Cortex of kidney (tissue), 1 donor: ENCODE measurements at places on chromosomes 7 and 10.

- no peak for DNase-seq
Measured at GRCh38 chr10:4013651-4014121, 228.7 kb upstream of the KLF6 start.

GRCh38 chr10:35015843-35016408, 74.2 kb downstream of the CUL2 start:
- DNase-seq = no peak

- no peak for DNase-seq
Measured at GRCh38 chr7:25852211-25852938, 299.6 kb upstream of the NFE2L3 start.

DNA sequence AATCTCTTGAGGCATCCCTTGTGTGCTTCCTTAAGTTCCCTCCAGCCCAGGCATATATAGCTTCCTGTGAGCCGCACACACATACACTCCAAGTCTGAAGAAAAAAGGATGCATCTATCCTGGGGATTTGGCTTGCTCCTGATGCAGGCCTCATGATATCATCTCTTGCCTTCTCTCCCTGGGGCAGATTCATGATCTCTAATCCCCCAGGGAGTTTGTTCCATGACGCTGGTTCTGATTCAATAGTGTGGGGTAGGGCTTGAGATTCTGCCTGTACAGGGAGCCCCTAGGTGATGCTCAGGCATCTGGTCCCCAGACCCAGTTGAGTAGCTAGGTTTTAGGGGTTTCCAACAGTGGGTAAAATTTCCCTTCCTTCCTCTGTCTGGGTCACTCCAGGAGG, 1.5 kb downstream of the PON1 start:
- DNase-seq = no peak

GRCh38 chr7:46530081-46530750, 609.1 kb upstream of the IGFBP3 start:
- no peak for DNase-seq

DNA sequence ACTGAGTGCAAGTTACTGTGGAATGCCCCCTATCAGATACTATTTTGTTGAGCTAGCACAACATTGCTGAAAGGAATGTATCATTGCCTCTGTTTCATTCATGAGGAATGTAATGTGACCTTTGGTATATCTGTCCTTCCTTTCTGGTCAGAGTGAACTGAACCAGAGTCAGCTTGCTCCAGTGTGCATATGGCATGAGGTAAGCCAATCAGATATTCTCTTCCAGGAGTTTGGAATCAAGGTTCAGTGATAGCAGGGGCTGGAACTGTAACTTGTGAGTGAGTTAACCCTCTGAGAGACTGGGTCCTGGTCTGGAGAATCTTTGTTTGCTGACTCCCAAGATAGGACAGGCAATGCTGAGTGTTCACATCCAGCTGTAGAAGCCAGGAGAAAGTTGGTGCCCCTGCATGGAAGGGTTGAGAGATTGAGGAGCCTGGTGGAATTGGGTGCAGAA, 45.3 kb upstream of the OSBPL3 start:
- no peak for DNase-seq

DNA sequence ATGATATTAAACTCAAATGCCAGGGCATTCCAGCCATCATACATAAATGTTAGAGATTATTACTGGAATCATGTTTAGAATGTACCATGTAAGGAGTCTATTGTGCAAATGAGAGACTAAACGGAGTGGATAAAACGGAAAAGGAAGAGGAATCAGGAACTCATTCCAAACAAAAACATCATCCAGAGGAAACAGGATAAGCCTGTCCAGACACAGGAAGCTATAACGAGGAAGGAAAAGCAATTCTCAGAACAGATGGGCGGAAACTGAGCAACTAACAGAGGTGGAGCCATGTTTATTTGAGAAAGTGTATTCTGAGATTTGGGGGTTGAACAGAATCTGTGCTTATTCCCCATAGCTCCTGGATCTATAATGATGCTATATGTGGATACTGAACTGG, 52.3 kb upstream of the TRIM24 start:
- DNase-seq = no peak

GRCh38 chr10:69389827-69390490, 26.8 kb downstream of the TACR2 start:
- no peak for DNase-seq

DNA sequence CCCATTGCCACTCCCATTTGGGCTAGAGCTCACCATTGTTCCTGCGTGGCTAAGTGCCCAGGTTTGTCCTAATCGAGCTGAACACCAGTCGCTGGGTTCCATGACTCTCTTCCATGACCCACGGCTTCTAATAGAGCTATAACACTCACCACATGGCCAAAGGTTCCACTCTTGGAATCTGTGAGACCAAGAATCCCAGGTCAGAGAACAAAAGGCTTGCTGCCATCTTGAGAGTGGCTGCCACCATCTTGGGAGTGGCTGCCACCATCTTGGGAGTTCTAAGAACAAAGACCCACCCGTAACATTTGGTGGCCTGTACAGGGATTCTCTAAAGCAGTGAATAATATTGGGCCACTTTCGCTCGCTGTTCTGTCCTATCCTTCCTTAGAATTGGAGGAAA, 37.0 kb downstream of the AKR1B15 start:
- no peak for DNase-seq

GRCh38 chr7:47465191-47465590, 116.7 kb downstream of the TNS3 start:
- no peak for DNase-seq

- DNase-seq = no peak
Measured at GRCh38 chr7:3984456-3984855, 683.4 kb downstream of the SDK1 start.

DNA sequence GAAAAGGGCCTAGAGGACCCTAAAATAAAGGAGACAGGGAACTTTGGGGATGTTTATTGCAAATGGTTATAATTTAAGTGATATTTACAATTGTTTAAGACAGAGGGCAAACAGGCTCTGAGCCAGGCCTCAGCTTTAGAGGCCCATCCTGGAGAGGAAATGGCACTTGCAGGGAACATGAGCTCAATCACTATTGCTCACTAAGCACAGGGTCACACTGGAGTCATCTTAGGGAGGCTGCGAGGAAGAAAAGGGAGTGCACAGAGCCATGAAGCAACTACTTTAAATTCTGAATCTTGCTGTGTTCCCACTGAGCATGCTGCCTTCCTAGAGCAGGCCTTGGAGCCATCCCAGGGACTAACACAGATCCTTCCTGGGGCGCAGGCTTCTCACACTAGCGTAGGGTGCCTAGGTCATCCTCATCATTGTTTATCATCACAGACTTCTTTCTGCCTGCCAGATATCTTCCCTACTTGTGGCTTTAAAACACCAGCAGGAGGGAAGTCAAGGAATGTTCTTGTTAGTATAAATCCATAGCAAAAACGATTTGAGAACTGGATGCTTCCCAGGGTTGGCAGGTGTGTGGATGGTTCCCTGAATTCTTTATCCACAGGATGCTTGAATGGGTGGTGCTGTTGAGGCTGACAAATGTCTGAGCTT, 12.7 kb upstream of the DNAJB12 start:
- DNase-seq = no peak

- DNase-seq = no peak
Measured at GRCh38 chr7:47945261-47946015, 2.8 kb downstream of the PKD1L1 start.

DNA sequence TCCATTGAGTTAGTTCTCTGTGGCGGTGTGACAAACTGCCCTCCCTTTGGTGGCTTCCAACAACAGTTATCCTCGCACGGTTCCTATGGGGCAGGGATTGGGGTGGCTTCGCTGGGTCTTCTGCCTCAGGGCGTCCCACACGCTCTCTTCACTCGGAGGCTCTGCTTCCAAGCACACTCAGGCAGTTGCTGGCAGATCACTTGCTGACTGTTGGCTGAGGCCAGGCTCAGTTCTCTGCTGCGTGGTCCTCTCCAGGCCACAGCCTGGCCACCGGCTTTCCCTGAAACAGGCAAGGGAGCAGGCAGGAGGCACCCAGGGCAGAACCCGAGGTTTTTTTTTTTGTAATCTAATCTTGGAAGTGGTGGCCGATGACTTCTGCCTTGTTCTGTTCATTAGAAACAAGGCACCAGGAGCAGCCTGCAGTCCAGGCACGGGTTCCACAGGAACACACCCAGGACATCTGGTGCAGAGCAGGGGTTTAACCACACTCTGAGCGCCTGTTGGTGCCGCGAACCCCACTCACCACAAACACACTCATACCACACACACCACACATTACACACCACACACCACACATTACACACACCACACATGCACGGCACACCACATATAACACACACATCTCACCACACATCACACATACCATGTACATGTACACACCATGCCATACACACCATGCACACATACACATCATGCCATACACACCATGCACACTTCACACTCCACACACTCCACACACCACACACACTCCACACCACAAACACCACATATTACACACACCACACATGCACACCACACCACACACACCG, 112.2 kb downstream of the PTPN20 start:
- no peak for DNase-seq

GRCh38 chr7:75579899-75580298, 87.8 kb downstream of the SPDYE5 start:
- no peak for DNase-seq

DNA sequence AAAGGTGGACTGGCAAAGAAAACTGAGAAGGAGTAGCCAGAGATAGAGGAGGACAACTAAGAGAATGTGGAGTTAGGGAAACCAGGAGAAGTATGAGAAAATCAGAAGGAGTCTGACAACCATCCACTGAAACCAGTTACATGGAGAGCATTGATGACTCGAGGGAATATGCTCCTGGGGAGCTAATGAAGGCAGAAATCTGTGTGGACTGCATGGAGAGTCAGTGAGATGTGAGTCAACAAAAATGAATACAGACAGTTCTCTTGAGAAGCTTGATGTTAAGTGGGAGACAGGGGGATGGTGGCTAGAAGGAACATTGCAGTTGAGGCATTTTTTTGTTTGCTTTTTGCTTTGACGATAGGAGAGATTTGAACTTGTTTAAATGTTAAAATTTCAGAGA, 34.3 kb upstream of the ZNF32 start:
- no peak for DNase-seq

GRCh38 chr7:119232091-119232490, 1007.6 kb downstream of the ANKRD7 start:
- DNase-seq = no peak

GRCh38 chr7:43395351-43395750, 187.6 kb upstream of the STK17A start:
- no peak for DNase-seq

DNA sequence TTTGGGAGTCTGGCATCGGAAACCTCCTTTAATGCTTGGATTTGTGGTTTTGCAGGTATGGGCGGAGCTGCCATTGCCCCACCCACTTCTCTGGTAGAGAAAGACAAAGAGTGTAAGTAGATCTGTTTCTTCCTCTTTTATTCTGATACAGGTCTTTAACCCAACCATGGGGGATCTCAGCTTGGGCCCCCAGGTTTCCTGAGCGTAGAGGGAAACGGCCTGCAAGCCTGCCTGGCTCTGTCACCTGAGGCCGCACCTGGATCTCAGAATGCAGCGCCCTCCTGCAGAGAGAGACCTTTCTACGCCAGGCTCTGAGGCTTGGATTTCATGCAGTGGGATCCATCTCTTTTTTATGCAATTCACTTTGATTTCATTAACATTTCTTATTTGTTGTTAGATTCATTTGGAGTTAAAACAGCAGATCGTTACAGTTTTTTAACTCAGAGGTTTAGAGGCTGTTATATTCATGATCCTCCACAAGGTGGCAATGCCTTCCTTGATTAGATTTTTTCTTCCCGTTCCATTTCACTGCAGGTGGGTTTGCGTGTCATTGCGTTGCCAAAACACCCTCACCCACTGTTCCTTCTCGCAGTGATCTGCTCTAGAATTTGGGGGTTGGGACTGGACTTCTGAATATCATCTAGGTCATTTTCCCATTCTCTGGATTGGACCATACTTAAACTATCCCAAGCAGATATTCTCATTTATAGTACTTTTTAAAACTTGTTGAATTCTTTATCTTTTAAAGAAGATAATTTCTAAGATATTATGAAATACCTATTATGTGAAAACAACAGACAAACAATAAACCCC, 20.0 kb downstream of the RBM17 start:
- DNase-seq = no peak

- no peak for DNase-seq
Measured at GRCh38 chr10:93865794-93866425, 27.9 kb upstream of the SLC35G1 start.

DNA sequence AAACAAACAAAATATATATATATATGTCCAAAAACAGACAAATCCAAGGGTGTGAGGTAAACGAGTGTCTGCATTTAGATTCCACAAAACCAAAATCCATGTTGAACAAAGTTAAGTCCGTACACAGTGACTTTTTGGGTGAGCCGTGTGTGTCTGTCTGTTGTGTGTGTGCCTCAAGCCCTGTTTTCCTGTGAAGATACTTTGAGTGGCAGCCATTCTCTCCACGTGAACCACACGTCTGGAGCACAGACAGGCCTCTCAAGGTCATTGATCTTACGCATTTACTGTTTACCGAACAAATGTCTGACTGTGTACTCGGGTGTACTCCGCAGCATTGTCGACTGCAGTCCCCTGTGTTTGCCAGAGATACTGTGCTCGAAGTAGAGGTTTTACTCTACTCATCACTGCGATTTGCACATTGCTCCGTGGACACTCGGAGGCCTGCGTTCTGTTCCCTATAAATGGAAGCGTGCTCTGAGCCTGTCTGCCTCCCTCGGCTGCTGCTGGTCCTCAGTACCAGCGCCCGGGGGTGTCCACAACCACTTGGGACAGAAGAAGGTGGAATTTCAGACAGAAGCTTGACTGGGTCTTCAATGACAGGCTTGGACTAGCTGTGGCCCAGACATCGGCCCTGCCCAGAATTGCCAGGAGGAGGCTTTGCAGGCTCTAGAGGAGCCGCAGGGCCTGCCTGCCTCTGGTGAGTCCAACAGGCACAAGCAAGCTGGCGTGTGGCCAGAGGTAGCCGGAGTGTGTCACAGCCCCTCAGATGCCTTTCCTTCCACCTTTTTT, 22.1 kb downstream of the CYP17A1 start:
- no peak for DNase-seq

- DNase-seq = no peak
Measured at GRCh38 chr10:32326680-32327363, 20.1 kb downstream of the EPC1 start.

- DNase-seq = no peak
Measured at GRCh38 chr7:106472741-106473140, 188.0 kb upstream of the NAMPT start.

GRCh38 chr7:154914996-154915380, 87.9 kb downstream of the PAXIP1 start:
- no peak for DNase-seq

DNA sequence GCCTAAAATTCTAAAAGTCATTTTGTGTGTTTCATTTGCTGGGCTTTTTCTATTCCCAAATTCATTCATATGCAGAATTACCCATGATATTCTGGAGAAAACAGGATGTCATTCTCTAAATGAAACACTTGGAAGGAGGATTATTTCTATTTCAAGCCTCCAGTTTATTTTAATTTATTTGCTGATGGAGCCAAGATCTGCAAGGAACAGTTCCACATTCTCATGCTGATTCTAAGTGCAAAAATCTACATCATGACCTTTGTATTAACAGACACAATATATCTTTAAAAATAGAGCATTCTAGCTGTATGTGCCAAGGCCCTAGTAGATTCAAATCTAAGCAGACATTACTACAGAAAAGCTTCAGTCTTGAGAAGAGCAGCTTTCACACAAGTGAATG, 51.3 kb upstream of the KCND2 start:
- DNase-seq = no peak
